ENCODE measurements at places on chromosomes 7 and 10. TPM values are rescaled to one million over a fixed set of nuclear protein-coding genes. Genes with fewer than 3 reads are reported as not detected.

The C10orf90 gene
- not detected for total RNA-seq

The TMEM196 gene
- total RNA-seq, result not detected

GRCh38 chr10:7334642-7334964 lies 76.2 kb downstream of the SFMBT2 start:
- DNase-seq, result no peak

DNA sequence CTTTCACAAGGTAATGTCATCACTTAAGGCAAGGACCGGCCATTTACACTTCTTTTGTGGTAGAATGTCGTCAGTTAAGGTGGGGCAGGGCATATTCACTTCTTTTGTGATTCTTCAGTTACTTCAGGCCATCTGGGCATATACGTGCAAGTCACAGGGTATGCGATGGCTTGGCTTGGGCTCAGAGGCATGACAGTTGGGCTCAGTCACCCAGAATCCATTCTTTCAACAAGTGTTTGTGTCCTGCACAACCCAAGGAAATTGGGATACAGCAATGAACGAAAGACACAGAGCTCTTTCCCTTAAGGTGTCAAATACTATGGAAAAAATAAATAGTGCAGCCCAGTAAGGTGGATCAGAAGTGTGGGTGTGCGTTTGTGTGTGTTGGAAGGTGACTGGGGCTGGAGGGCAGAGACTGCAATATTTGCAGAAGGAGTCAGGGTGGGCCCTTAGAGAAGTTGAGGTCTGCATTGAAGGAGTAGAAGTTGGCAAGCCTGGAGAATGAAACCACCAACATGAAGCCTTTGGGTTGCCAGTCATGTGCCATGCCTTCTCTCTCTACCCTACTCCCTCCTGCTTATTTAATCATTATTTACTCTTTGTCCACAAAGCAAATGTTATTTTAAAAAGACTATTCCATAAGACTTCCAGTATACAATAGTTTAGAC lies 222.8 kb upstream of the PRKCQ start:
- DNase-seq, result no peak

The NPC1L1 gene
- total RNA-seq, result 0.08 TPM

DNA sequence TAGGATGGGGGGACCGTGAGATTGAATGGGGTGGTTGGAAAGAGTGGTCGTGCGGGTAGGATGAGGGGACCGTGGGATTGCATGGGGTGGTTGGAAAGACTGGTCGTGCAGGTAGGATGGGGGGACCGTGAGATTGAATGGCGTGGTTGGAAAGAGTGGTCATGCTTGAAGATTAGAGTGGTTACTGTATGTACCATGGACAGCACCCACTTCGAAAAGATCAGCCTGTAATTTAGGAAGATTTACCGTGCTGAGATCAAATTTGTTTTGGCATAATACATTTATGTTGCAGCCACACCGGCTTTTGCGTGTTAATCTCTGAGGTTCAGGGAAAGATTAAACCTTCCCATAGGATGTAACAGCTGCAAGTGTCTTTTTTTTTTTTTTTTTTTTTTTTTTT lies 495.2 kb upstream of the ADARB2 start:
- DNase-seq, result no peak

DNA sequence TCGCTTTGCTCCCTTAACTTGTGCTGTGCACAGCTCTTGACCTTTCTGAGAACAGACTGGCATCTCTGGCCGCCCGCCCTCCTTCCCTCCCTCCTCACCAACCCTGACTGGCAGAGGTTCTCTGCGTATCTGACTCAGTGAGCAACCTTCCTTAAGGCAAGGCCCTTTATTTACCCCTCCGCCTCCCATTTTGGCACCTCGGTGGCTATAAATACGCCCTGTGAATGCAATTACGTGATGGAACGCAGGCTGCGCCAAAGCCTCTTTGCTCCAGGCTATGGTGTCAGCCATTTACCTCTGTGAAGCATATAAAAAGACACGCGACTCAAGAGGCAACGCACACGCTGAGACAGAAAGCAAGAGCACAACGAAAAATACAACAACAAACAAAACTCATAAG lies 764.3 kb downstream of the SUGCT start:
- DNase-seq, result no peak

- DNase-seq, result no peak
These were observed 1.6 kb upstream of the HILPDA start for GRCh38 chr7:128453836-128454804.

DNA sequence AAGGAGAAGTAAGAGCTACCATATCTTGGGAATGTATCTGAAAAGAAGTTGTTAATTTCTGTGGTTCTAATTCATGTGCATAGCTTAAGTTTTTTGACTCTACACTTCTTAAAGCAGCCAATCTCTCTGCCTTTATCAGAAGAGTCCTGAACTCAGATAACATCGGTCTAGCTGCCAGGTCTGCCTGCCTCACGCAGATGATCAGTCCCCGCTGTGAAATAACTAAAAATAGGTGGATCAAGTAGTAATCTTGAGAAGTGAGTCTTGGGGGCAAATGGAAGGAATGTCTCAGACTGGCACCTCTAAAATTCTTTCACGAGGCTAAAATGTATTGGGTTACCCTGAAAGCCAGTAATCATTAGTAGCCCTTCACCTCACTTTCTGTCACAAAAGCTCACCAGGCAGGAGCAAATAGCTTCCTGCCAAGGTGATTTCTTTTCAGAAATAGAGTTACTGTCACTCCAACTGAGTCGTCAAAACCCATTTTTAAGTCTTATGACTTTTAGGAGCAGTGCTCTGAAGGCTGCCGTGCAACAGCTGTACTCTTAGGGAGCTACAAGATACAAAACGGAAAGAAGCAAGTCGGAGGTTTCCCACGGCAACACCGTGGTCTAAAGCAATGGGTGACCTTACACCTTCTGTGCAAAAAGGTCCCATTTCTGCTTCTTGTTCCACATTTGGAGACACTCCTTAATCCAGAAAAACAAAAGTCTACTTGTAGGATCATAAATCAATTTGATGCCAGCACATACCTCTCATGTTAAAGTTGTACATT lies 85.2 kb downstream of the ABCB5 start:
- no peak for DNase-seq

The HGF gene
- not detected for total RNA-seq

The LIPM gene
- total RNA-seq, result not detected

DNA sequence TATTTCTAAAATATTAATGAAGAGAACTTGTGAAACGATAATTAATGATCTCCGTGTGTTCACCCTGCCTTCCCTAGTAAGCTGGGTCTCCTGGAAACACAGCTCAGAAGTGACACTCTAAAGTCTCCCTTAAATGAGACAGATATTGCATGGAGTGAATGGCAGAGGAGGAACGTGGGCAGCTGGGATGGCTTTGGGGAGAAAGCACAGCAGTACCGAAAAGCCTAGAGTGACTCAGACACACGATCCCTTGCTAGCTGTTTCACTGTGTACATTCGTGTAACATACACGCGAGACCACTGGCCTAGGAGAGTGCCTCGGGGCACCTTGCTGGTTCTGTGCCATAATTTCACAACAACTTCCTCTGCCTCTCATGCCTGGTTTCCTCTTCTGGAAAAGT lies 199.9 kb upstream of the TCERG1L start:
- no peak for DNase-seq
